Cerebellar nuclear complex (tissue), 1 donor: ENCODE measurements at places on chromosomes 3 and 15.

- no peak for DNase-seq
These were observed 552.4 kb downstream of the TUSC7 start for GRCh38 chr3:117261983-117262421.

GRCh38 chr3:38085311-38085942 lies 46.4 kb downstream of the DLEC1 start:
- no peak for DNase-seq

DNA sequence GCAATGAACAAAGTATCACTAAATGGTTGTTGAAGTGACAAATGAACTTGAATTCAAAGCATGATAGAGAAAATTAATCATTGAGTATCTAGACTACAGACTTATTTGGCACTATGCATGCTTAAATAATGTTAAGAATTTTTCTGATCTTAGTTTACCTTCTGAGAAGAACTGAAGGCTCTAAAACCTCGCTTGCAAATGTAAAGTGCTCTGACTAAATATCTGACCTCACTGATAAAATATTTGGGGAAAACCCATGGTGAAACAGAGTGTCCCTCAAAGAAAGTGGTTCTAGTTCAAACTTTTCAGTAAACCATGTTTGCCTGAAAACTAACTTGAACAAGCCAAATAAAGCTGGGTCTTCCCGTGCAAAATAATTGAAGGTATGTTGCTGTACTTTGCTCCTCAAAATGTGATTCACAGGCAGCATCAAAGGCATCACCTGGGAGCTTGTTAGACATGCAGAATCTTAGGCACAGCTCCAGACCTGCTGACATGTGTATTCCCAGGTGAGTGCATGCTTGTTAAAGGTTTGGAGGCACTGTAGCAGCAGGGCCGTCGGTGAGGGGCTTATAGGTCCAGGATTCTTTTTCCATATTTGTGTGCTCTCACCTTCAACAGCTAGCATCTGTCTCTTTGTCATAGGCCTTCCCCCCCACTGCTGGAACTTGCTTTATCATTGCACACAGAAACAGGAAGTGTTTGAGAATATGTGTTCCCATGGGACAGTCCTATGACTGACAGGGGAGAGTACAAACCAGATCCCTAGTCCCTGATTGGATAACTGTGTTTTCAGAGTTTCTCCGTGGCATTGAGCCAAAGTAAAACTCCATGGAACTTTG lies 524.2 kb upstream of the LMCD1 start:
- DNase-seq, result no peak

- no peak for DNase-seq
These were observed 172.5 kb downstream of the RAP2B start for GRCh38 chr3:153334558-153334957.

DNA sequence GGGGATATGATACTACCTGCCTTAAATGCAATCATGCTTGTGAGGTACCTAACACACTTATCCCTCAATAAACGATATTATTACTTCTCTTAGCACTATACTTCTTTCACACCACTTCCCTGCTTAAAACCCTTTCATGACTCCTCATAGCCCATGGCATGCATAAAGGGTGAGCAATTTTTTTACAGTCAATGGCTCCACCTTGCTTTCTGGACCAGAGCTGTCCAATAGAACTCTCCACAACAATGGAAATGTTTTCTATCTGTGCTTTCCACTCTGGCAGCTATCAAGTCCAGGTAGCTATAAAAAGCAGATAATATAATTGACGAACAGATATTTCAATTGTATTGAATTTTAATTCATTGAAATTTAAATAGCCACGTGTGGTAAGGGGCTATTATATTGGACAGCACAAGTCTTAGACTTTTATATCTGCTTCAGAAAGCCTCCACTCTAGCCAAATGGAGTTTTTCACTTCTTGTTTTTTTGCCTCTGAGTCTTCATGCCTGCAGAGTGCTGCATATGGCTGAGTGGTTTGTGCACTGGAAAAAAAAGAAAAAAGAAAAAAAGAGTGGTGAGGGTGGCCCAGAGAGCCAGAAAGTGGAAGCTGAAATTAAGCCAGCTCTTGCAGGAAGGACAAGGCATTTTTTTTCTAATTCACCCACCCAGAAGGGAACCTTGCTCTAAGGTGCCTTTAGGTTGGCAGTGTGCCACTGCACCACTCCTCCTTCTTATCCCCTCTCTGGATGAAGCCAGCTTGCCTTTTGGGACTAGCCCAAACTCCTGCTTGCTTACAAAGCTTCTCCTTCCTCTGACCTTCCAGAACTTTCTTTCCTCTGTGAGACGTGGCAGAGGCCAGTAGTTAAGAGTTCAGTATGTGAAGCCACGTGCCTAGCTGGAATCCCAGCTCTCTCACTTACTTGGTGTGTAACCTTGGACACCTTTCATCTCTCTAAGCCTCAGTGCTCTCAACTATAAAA lies 239.0 kb upstream of the LRTM1 start:
- DNase-seq, result no peak

GRCh38 chr3:12741209-12741608 lies 17.9 kb downstream of the TMEM40 start:
- DNase-seq, result no peak

- no peak for DNase-seq
These were observed 285.9 kb downstream of the CHL1 start for GRCh38 chr3:482479-482878.

DNA sequence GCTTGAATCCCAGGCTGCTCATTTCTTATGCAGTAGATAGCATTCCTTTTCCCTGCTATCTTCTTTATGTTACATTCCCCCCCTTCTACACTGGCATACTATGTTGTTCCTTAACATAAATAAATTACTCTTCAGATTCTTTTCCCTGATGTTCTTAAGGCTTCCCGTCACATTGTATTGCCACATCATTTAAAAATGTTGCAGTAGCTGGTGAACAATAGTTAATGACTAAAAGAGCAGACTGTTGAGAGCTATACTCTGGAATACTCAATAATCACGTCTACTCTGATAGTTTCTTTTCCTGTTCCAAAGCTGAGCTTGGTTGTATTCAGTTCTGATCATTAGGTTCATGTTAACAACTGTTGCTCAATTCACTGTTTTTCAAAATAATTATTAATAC lies 219.9 kb downstream of the CHST2 start:
- no peak for DNase-seq

- no peak for DNase-seq
These were observed 394.5 kb upstream of the DPPA4 start for GRCh38 chr3:109731639-109732473.

DNA sequence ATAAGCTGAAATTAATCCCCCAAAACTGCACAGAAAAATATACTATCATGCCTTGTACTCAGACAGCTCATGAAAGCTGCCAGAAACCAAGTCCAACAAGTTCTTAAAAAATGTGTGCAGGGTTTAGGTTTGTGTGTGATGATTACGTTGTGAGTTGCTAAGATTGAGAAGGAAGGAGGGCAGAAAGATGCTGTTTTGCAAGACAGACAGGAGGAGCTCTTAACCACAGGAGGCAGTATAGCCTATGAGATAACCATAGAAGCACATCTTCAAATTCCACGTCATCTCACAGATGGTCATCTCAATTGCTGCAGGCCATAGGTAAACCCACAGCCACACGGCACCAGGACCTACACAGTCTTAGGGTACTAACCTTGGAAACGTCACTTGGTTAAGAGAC lies 191.9 kb downstream of the STT3B start:
- DNase-seq, result no peak

DNA sequence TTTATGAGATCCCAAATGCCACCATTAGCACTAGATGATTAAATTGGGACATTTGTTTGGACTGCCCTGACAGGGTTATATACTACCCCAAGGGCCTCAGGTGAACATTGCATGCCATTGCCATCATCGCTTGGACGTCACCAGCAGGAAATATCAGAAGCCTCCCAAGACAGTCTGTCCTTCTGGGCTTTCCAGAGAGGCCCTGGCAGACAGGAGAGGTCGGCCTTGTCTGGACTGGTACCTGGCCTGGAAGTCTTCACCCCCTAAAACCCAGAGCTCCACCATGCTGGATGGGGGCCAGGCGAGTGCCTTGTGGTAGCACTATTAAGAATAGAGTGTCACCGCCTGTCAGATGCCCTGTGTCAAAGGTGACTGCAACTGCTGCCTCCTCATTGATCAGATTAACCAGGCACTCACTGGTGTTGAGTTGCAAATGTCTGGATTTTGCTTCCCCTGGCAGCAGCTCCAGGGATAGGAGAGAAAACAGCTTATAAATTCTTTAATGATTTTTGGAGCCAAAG lies 324.1 kb upstream of the RASGRP1 start:
- DNase-seq, result no peak

GRCh38 chr3:6512172-6512800 lies 348.6 kb upstream of the GRM7 start:
- DNase-seq, result no peak

- DNase-seq, result no peak
These were observed 19.2 kb upstream of the C15orf39 start for GRCh38 chr15:75182187-75183131.

GRCh38 chr15:101020451-101020850 lies 101.3 kb downstream of the LRRK1 start:
- DNase-seq, result no peak

GRCh38 chr3:112030901-112031300 lies 3.6 kb upstream of the TMPRSS7 start:
- DNase-seq, result no peak

- no peak for DNase-seq
These were observed 238.0 kb downstream of the MEX3B start for GRCh38 chr15:81807806-81808205.

- no peak for DNase-seq
These were observed 275.5 kb downstream of the MECOM start for GRCh38 chr3:169387751-169388696.

DNA sequence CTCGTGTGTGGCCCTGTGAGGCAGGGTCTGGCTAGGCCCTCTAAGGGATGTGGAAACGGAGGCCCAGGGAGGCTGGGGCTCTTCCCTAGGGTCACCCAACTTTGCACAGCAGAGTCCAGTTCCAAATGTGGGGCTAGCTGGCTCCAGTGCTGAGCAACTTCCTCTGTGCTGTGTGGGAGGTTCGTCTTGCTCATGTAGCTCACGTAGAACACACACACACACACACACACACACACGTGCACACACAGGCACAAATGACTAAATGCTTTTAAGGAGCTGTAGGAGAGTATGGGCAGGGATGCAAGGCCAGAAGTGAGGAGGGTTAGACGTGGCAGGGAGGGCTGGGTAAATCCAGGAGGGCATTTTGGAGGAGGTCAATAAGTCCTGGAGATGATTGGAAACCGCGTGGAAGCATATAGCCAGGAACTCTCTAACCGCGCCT lies 213.8 kb downstream of the RPLP1 start:
- no peak for DNase-seq

DNA sequence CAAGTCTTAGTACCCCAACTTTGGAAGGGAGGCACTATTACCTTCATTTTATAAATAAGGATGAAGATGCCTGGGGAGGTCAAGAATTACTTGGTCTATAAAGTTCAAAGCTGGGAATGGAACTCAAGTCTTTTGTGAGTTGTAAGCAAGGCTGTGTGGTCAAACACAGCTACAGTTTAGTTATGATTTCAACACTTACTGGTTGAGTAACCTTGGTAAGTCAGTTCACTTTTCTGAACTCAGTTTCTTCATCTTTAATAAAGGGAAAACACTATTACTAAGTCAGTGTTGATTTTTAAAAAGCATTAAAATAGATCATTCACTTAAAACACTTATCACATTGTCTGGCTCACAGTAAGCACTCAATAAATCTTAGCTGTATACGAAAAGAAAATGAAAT lies 200.4 kb upstream of the ADAMTS9 start:
- no peak for DNase-seq

- no peak for DNase-seq
These were observed 216.1 kb downstream of the THRB start for GRCh38 chr3:24278543-24278942.

- DNase-seq, result no peak
These were observed 73.4 kb downstream of the CCK start for GRCh38 chr3:42192334-42193200.

DNA sequence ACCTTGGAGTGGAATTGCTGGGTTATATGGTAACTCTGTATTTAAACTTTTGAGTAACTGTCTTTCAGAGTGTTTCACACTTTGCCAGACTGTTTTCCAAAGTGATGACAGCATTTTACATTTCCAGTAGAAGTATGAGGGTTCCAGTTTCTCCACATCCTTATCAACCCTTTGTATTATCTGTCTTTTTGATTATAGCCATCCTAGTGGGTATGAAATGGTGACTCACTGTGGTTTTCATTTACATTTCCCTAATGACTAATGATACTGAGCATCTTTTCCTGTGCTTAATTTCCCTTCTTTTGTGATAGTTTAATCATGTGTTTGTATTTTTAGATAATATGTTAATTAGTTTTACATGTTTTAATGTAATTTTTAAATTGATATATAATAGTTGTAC lies 138.1 kb upstream of the DAZL start:
- no peak for DNase-seq

GRCh38 chr3:196624907-196625306 lies 14.6 kb upstream of the NRROS start:
- no peak for DNase-seq

DNA sequence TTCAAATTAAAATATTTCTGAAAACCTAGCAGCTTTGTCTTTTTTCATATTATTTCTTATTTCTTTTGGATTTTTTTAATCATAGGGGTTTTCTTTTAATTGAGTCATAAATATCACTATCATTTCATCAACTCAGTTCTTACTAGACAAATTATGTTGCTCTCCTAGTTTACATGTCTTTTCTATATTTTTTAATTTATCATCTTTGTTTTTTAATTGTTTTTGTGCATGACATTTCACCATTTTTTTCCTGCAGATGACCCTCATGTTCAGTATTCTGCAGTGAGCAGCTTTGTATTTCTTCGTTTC lies 89.9 kb downstream of the RASA2 start:
- no peak for DNase-seq

DNA sequence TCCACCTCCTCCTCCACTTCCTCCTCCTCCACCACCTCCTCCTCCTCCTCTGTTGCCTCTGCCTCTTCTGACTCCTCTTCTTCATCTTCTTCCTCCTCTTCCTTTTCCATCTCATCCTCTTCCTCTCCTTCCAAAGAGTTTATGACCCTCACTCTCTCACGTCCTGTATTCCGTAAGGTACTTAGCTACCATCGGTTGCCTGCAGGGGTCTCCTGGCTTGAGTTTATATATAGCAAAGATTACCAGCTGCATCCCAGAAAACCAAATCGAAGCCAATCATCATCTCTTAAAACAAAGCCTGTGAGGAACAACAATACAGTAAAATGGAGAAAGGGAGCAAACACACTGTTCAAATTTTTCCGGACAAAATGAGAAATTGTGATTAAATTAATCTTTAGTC lies 317.4 kb downstream of the C3orf38 start:
- no peak for DNase-seq

- DNase-seq, result no peak
These were observed 58.9 kb downstream of the ABCC5 start for GRCh38 chr3:183958775-183959174.

GRCh38 chr3:123749711-123750110 lies 134.4 kb downstream of the MYLK start:
- no peak for DNase-seq
